Brain (organoid and tissue), 16 donors: ENCODE measurements at places on chromosomes 5 and 9. TPM values are rescaled to one million over a fixed set of nuclear protein-coding genes. Genes with fewer than 3 reads are reported as not detected.

UGCG gene
- 5.0 TPM for polyA plus RNA-seq

NXNL2 gene
- 0.37 TPM for polyA plus RNA-seq

IL6ST gene
- polyA plus RNA-seq = 6.3 TPM

ARSB gene
- 2.6 TPM for polyA plus RNA-seq

TMEM174 gene
- not detected for polyA plus RNA-seq

PAPPA gene
- not detected for polyA plus RNA-seq

CDH18 gene
- polyA plus RNA-seq = 2.7 TPM

FOXI1 gene
- 1.3 TPM for polyA plus RNA-seq

SH3GLB2 gene
- 285 TPM for polyA plus RNA-seq

LRRC70 gene
- not detected for polyA plus RNA-seq

ISL1 gene
- polyA plus RNA-seq = 156 TPM

WDR38 gene
- not detected for polyA plus RNA-seq

SLC4A9 gene
- not detected for polyA plus RNA-seq
